ENCODE measurements at places on chromosomes 7 and 10.

- DNase-seq: no peak
These were observed 97.4 kb upstream of the FAM3C start for GRCh38 chr7:121493553-121493952.

GRCh38 chr7:55083206-55083605, 64.4 kb downstream of the EGFR start:
- DNase-seq: no peak

- no peak for DNase-seq
These were observed 42.3 kb downstream of the COA1 start for GRCh38 chr7:43686991-43687390.

GRCh38 chr10:22714479-22715289, at the start of gene PIP4K2A:
TSS of gene PIP4K2A (minus strand) at chr10:22714578. CDS start at chr10:22714326, 252 bp downstream.
- peak; percentile 91 for DNase-seq

DNA sequence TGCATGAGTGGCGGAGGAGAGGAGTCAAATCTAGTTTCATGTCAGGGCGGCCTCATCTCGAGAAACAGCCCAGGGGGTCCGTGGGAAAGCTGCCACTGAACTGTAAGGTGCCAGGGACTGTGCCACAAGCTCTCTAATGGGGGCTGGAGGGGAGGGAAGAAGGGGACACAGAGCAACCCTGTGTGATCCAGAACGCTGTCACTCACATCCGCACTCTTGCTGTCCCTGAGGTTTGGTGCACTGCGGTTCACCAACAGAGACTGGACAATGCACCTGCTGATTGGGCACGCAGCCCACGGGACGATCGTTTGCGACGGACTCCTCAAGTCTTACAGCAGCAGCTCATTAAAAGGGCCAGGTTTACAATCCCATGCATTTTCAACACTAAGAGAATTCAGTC, 47.7 kb downstream of the AMZ1 start:
- peak; percentile 44 for DNase-seq

- no peak for DNase-seq
These were observed 734 bp downstream of the ABCB4 start for GRCh38 chr7:87474533-87475358.

GRCh38 chr10:102628451-102628911, 15.8 kb upstream of the TRIM8 start:
- no peak for DNase-seq

DNA sequence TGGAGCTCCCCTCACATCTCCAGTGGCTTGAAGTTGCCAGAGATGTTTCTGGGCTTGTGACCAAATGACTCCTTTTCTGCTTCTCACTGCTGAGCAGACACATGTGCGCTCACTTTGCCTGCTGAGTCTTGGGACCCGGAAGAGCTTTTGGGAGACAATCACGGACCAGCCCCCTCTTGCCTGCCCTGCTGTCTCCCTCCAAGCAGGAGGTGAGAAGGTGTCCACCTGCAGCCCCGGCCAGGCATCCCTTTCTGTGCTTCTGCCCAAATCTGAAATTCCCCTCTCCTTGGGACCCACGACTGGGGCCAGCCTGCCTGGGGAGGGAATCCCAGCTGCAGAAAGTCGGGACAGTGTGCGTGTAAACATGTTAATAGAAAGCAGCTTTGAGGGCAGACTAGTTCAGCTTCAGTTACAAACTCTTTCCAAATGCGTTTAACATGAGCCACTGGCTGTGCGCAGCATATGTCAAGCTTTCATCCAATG, 31.7 kb downstream of the HTRA1 start:
- no peak for DNase-seq

- no peak for DNase-seq
These were observed 179.2 kb upstream of the MBL2 start for GRCh38 chr10:52951824-52952223.

DNA sequence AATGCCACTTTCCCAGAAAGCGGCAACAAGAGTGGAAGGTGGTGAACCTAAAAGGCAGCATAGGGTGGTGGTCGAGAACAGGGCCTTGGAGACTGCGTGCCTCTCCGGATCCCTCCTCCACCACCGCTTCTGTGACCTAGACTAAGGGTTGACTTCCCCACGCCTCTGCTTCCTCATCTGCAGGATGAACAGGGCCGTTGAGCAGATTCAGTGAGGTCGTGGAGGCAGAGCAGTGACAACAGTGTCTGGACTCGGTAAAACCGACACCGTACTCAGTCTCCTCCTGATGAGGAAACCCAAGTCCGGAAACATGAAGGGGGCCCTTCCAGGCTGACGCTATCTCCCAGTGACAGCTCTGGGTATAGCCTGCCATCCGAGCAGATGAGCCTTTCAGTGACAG, 162.6 kb downstream of the CELF2 start:
- peak; percentile 86 for DNase-seq

- DNase-seq: peak; percentile 63
These were observed 780 bp downstream of the ALDH18A1 start for GRCh38 chr10:95655571-95656290.

DNA sequence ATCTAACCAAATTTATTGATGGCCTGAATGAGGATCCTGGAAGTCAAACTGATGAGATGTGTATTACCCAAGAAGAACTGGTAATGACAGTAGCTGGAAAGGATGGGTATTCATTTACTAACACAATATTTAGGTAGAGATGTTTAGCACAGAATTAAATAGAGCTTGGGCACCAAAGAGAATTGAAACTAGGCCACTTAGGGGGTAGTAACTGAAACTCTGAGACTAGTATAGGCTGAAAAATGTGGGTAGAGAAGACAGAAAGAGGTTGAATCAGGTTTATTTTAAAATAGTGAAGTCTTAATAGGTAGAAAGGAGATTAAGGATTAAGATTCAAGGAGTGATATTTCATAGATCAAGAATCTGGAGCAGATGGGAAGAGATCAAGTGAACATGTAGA, 155.8 kb downstream of the MLLT10 start:
- DNase-seq: no peak

DNA sequence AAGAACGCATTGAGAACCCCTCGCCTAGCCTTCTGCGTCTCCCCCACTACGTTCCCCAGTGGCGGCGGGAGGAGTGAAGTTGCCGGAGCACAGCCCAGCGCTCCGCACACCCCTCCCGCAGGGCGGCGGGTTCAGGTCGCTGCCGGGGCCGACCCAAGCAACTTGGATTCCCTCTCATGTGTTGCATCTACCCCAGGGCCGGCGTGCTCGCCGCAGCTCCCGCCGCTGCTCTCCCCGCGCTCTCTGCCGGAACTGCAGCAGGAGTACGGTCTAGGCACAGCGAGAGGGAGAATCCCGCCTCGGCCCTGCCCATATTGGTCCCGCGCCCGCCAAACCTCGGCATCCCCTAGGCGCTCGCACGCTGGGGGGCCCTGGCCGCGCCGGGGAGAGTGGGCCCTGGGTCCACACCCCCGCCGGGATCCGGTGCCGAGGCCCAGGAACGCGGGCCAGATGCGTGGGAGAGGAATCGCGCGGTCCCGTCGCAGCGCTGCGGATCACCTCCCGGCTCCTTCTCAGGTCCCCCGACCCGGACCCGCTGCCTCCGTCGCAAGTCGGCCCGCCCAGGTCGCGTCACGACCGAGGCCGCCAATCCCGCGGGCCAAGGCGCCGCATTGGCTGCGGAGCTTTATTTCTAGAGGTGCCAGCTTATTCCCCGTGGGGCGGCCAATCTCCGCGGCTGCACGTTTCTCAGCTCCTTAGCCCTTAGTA, 648 bp upstream of the TMEM243 start:
- DNase-seq: peak; percentile 94

- DNase-seq: peak; percentile 54
These were observed 31.3 kb upstream of the C10orf53 start for GRCh38 chr10:49647985-49648795.

GRCh38 chr7:138919911-138920310, 61.3 kb downstream of the KIAA1549 start:
- DNase-seq: no peak
